CD4-positive, alpha-beta T cell treated with Interleukin-2 at 100 ng/mL for 4 hours (primary cell): ENCODE measurements at places on chromosomes 7 and 10.

DNA sequence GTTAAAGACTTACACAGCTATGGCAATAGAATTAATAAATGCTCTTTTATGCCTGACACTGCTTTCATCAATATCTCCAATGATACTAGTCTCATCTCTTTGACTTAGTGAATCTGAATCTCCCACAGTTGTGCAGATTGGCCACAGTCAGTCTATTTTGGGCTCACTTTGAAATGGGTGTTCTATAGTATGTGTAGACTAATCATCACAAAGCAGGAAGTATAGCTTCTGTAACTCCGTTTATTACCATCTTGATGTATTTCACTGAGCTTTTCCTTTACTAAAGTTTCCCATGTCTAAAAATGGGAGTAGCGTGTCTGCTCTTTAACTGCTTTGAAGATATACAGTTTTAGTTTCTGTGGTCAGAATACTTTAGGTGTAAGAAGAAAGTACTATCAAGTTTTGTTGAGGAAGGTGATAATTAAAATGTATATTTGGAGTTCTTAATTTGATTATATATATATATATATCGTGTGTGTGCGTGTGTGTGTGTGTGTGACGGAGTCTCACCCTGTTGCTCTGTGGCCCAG lies 70.1 kb downstream of the ST7 start:
- no peak for DNase-seq

GRCh38 chr10:110613996-110614495 lies 30.1 kb upstream of the RBM20 start:
- DNase-seq, result no peak

DNA sequence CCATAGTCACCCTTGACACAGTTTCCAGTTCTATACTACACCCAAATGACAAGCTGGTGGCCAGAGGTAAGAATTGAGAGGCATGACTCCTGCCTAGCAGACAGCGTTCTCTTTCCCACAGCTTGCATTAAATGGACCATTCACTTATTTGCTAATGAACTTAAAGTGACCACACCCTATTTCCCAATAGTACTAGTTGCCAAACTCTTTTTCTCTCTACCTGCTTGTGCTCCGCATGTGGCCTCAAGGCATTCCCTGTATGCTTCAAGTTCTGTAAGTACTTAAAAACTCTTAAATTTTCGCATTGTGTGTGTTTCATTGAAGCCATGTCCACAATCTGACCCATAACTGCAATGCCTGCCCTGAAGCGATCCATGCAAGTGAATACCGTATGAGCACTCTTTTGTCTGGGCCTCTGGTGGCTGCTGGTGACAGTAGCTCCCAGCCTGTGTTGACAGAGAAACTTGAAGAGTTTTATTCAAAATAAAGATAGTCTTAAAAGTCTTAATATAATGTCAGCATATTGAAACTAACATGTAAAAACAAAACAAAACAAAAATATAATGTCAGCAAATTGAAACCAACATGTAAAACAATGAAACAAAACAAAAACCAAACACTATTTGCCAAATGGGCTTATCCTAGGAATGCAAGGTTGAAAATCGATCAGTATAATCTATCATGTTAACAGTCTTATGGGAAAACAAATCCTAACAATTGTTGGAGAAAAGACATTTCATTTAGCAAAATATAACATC lies 73.6 kb downstream of the CCSER2 start:
- no peak for DNase-seq

DNA sequence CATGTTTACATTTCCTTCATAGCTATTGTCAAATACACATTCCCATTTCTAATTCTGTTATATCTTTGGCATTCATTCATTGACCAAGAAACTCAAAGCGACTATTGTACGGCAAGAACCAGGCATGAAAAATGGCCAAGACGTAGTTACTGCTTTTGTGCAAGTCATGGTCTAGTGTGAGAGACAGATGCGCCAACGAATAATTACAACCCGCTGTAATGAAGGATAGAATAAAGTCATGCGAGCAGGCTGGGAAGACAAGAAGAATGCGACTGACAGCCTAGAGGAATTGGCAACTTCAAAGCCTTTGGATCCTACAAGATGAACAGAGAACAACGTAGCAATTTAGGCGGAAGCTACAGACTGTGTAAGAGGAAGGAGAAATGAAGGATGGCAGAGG lies 221.2 kb downstream of the CALN1 start:
- no peak for DNase-seq

DNA sequence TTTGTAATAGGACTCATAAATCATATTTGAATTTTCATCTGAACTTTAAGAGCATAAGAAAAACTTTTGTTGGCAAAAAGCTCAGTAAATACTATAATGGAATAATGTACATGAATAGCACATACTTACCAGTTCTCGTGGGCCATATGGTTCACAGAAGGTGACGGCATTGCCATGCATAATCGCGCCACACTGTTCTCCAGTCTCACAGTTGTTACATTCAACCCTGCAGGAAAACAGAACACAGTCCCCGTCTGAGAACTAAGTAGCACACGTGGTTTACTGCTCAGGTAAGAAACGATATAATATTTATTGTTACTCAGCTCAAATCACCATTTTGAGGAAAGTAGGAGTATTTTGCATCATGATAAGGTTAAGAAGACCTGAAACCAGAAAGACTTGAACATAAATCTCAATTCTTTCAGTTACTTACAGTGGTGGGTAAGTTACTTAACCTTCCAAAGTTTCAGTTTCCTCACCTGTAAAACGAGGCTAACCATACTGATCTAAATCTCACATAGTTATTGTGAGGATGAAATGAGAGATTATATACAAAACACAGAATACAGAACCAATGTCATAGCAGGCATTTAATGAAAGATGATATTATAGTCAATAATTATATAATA lies 261.4 kb downstream of the RELN start:
- DNase-seq, result no peak

- no peak for DNase-seq
Observed at GRCh38 chr10:91197127-91197526, 23.3 kb upstream of the PCGF5 start.

DNA sequence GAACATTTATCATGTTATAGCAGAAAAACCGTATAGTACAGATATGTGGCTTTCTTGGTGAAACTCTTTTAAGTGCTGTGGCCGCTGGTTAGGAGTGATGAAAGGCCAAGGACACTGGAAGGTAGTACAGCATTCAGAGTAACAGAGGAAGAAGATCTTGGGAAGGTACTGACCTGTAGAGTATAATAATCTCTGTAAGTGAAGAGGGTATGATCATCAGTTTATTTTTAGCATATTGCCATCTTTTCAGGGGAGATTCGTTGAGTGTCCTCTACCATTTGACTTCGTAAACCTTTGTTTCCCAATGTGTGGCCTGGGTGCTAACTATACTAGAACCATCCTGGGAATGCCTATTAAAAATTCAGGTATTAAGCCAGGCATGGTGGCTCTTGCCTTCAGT lies 44.6 kb downstream of the WAC start:
- DNase-seq, result no peak

GRCh38 chr7:153390955-153391354 lies 631.4 kb downstream of the ACTR3B start:
- DNase-seq, result no peak

DNA sequence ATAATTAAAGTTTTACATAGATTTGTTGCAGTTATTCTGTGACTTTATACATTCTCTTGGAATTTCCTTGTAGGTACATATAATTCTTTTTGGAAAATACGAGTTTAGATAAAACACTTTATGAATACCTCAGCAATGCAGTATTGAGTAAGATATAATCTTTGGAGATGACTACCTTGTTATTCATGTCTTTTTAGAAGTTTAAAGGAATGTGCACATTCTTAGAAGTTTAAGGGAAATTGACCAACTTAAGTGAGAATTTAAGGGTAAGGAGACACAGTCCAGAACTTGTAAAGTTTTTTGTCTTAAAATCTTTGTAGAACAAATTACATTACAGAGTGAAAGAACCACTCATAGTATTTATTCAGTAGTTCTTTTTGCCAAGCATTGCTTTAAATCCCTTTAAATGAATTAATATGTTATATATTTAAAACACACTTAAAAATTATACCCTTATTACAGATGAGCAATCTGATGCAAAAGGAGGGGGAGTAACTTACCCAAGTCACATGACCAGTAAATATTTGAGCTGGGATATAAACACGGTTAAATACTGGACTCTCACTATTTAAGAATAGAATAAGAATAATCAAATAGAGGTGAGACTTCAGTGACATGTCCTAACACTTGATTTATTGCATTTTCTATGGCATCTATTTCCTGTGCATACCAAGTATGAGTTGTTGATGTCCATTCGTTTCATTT lies 139.5 kb upstream of the FERD3L start:
- DNase-seq, result no peak

GRCh38 chr10:27197980-27198620 lies 42.5 kb downstream of the ACBD5 start:
- no peak for DNase-seq

- no peak for DNase-seq
Observed at GRCh38 chr7:2249744-2250323, 7.8 kb downstream of the NUDT1 start.

- no peak for DNase-seq
Observed at GRCh38 chr7:70700055-70700940, 431.6 kb upstream of the GALNT17 start.

DNA sequence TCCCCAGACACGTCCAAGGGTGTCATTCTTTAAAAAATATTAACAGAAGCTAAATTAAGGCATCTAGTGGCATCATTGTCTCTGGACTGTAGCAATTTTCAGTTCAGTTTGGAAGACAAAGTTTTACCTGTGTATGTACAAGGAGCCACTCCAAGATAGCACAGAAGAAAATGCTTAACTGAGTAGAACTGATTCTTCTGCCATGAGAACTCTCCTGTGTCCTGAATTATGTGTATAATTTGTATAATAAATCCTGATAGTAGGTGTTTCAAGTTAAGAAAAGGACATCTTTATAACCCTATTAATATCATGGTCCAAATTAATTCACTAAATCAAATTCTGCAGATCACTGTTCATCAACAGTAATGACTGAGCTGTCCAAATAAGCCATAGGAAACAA lies 1104.0 kb downstream of the XPNPEP1 start:
- DNase-seq, result no peak

DNA sequence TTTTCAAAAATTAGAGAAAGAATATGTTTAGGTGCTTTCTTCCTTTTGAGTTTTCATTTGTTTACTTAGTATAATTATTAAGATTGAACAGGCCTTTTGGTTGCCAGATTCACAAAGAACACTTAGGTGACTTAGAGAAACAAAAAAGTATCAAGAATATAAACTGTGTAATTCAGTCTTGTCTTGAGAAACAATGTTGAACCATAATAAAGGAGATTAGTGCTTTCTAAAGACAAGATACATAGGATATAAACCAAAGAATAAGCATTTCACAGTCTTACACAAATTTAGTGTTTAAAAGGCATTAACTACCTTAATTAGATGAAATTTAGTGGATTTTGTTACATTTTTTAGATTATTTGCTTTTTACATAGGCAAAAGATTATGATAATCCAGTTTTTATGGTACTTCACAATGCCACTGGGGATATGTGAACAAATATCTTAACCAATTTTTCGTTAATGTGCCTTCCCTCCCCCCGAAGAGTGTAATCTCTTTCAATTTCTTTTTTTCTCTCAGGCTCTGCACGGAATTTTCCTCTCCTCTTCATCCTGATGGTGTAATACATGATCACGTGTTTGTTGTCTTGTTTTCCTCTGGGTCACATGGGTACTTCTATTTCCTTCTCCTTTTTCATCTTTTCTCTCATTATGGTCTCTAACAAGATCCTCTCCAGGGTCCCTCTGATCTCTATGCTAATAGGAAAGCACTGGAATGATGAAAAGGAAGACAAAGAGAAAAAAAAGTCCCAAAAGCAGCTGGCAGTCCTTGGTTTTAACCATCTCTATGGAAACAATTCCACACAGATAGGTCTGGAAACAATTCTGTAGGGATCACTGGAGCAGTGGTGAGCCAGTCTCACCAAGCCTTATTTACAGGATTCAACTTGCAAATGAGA lies 3.7 kb upstream of the HNRNPH3 start:
- DNase-seq, result no peak

DNA sequence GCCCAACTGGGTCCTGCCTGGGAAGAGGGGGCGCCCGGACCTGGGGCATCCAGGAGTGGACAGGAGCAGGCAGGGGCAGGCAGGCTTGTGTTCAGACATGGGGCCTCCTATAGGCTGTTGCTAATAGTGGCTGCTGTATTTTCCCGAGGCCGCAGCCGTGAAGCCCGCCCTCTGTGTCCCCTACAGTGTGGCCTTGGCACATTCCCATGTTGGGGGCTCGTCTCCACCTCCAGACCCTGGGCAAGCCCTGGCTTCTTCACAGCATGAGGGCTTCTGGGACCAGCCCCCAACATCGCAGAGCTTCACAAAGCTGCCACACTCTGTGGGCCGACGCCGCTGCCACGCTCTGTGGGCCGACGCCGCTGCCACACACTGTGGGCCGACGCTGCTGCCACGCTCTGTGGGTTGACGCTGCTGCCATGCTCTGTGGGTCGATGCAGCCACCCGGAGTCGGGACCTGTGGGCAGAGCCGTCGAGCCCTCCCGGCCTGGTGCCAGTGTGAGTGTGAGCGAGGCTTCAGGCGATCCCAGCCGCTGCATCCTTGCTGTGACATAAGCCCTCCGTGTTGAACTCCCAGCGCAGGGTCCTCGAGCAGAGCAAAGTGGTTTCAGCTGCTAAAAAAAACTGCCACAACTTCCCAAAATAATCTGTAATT lies 109.0 kb downstream of the INPP5A start:
- no peak for DNase-seq

GRCh38 chr7:37399876-37400421 lies 48.7 kb downstream of the ELMO1 start:
- DNase-seq, result no peak

GRCh38 chr10:121106611-121107010 lies 255.4 kb downstream of the WDR11 start:
- DNase-seq, result no peak

- DNase-seq, result no peak
Observed at GRCh38 chr10:46218921-46219320, 67.9 kb upstream of the ANTXRL start.

- DNase-seq, result no peak
Observed at GRCh38 chr7:24580283-24580946, 7.2 kb downstream of the PALS2 start.

- DNase-seq, result no peak
Observed at GRCh38 chr7:144830024-144830785, 5.6 kb downstream of the TPK1 start.

DNA sequence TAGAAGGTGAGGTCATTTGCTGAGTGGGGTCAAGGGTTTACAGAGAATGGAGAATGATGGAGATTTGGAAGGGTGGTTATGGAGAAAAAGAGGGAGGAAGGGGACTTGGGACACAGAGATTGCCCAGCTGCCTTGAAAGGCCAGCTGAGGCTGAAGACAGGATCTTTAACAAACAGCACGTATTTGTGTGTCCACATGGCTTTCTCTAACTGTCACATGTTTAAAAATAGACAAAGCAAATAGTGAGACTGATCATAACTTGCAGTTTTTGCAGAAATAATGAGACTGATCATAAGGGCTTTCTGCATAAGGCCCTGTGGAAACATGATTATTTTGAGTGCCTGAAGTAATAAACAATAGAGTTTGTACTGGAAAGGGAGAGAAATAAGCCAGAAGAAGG lies 212.7 kb downstream of the HDAC9 start:
- no peak for DNase-seq

- no peak for DNase-seq
Observed at GRCh38 chr7:139874302-139874629, 45.2 kb downstream of the TBXAS1 start.
